ENCODE measurements at places on chromosomes 16 and 17. TPM values are rescaled to one million over a fixed set of nuclear protein-coding genes. Genes with fewer than 3 reads are reported as not detected.

DNA sequence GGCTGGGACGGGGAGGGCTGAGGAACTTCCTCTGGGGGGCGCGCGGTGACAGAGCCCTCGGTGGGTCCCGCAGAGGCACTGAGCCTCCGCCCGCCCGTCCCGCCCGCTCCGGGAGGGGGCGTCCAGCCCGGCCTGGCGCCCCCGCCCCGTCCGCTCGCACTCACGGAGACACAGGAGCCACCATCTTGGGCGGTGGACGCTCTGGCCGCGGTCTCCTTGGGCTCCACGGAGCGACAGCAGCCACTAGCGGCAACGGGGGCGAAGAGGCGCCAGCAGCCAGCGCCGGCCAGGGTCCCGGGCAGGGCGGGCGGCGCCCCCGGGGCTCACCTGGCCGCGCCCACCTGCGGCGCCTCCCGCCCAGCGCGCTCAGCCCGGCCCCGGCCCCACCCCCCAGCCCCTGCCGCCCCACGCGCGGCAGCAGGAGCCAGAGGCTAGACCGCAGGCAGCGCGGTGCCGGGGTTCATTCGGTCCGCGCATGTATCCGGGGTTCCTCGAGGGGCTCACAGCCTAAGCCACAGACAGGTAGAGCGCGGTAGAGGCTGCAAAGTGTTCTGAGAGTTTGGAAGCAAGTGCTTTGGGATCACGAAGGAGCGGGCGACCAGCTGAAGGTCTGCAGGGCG lies at the start of gene C17orf113:
Gene C17orf113, minus strand, starts transcription at position 209 of the 620 bp plus-strand sequence. CDS start 7,225 bp downstream, outside the sequence.
- peak; percentile 89 for DNase-seq

GRCh38 chr16:23694644-23695373 lies 16.1 kb downstream of the PLK1 start:
- no peak for DNase-seq

GRCh38 chr16:58057784-58058183 lies 32.2 kb downstream of the MMP15 start:
- no peak for DNase-seq

DNA sequence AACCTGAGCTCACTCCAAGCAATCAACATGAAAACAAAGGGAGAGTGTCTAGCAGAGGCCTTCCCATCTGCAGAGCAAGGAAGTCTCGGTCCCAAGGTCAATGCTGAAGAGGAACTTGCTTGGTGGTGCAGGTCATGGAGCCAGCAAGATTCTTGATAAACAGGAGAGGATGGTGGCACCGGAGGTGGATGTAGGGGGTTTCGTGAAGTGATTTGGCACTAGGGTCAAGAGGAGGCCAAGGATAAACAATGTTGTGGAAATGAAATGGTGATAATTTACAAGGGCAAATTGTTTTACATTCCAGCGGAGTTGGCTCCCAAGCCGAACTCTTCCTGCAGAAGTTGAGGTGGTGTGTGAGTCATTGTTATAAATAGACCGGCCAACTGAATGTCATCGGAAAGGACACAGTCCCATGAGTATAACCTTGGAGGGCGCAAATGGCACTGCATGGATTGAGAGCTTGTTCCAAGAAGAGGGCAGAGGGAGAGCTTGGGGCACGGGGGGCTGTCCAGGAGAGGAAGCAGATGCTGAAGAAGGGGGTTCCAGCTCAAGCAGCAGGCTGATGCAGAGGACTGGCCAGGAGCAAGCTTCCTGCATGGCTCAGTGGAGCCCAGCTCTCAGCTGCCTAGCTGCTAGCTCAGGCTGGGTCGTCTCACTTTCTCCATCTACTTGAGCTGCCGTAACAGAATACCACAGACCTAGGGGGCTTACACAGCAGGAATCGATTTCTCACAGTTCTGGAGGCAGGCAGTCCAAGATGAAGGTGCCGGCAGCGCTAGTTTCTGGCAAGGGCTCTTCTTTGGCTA lies 136.6 kb downstream of the COPRS start:
- DNase-seq = no peak

Gene KRTAP4-9
- polyA plus RNA-seq = not detected

GRCh38 chr16:30882429-30883310 lies 11.2 kb downstream of the BCL7C start:
- DNase-seq = no peak

DNA sequence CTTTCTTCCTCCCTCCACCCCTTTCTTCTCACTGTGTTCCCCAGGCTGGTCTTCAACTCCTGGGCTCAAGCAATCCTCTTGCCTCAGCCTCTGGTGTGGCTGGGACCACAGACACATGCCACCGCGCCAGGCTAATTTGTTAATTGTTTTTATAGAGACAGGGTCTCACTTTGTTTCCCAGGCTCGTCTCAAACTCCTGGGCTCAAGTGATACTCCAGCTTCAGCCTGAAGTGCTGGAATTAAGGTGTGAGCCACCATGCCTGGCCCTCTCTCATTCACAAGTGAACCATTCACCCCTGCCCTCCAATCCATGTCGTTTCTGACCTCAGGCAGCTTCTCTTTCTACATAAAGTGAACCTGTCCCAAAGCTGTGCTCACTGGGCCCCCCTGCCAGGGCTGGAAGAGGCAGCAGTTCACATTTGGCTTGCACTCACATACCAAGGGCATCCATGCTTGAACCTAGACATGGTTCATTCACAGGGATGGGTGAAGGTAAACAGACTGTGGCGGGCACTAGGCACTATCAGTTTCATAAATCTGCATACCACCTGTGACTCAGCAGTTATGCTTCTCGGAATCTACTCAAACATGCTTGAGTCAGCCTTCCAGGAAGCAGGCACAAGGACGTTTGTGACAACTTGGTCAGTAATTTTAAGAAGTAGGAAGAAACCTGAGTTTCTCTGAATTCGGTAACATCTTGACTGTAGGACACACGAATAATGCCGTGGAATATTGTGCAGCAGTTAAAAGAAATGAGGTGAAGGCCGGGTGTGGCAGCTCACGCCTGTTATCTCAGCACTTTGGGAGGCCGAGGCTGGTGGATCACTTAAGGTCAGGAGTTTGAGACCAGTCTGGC lies 6.0 kb upstream of the RNF213 start:
- DNase-seq = peak; percentile 97

Gene TBC1D3G
- polyA plus RNA-seq = 0.08 TPM

Gene NEURL4
- 50.4 TPM for polyA plus RNA-seq

- no peak for DNase-seq
These were observed 146.7 kb downstream of the RAB11FIP4 start for GRCh38 chr17:31538080-31538762.

Measured in A549 (cell line).